ENCODE measurements at places on chromosomes 5 and 9.

DNA sequence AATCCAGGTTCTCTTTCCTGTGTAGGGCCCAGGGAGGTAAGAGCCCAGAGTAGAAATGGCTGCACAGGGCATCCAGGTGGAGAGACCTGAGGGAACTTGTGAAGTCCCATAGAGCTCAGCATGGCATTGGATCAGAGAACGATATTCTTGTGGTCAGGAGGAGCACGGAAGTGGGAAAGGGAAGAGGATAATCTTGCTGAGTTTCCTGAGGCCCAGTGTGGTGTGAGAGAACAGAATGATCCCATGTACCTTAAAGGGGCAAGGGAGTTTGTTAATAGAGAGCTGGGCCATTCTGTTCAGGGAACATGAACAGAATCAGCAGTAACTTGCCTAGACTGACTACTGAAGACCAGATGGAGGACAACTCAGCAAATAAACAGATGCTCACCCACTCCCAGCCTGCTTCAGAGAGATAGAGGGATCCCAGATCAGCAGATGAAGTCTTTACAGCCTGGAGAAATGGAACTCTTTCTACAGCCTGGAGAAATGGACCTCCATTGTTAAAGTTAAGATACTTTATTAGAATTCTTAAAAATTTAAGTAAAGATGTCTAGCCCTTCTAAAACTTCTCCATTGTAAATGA is 119.7 kb upstream of the ELL2 start:
- no peak for DNase-seq

- DNase-seq, result no peak
Observed at GRCh38 chr5:158419186-158419585, 560.2 kb upstream of the CLINT1 start.

- DNase-seq, result no peak
Observed at GRCh38 chr9:124263800-124264426, 6.2 kb downstream of the NEK6 start.

- no peak for DNase-seq
Observed at GRCh38 chr9:120351106-120351505, 228.9 kb downstream of the CDK5RAP2 start.

DNA sequence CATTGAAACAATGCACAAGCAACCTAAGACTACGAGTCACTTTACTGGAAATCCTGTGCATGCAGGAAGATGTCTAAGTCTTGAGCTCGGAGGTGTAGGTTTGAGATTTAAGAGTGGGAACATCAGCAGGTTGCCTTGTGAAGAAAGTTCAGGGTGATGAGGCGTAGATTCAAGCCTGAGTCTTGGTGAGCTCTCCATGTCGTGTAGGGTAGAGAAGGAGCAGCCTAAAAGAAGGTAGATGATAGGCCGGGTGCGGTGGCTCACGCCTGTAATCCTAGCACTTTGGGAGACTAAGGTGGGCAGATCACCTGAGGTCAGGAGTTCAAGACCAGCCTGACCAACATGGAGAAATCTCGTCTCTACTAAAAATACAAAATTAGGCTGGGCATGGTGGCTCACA is 30.2 kb upstream of the ANKRD18A start:
- no peak for DNase-seq

DNA sequence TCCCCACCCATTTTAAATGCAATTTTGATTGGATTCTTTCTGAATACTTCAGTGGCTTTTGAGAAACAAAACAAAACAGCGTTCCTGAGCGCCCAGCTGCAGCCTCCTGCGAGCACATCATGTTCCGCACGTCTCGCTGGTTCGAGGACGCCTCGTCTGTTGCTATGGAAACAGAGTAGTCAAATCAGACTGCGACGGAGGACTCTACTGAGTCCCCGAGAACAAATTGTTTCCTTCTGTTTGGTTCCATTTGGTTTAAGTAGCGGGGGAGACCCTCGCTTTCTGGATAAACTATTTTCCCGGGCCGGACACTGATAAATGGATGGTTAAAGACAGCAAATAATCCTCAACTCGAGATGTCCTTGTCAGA is 69.0 kb downstream of the SLC28A3 start:
- no peak for DNase-seq

DNA sequence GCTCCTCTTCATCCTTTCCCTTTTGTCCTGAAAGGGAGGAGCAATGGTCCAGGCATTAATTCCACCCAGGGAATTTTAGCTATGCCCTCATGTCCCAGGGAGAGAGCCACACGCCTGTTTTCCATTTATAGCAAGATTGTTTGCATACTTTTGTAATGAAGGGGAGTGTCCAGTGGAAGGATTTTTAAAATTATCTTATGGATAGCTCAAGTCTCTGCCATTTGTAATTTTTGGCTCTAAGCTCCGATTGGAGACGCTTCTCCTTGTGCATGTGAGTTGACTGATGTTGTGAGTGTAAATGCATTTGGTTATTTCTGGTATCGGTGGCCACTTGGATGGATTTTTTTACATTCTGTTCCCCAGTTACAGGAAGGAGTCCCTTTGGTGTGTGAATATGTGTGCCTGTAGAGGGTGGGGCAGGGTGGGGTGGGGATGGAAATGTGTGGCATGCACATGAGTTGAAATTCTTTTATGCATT is 7.2 kb upstream of the RPL26L1 start:
- DNase-seq, result no peak

GRCh38 chr9:35056571-35057270 is 15.7 kb downstream of the VCP start:
- DNase-seq, result no peak

DNA sequence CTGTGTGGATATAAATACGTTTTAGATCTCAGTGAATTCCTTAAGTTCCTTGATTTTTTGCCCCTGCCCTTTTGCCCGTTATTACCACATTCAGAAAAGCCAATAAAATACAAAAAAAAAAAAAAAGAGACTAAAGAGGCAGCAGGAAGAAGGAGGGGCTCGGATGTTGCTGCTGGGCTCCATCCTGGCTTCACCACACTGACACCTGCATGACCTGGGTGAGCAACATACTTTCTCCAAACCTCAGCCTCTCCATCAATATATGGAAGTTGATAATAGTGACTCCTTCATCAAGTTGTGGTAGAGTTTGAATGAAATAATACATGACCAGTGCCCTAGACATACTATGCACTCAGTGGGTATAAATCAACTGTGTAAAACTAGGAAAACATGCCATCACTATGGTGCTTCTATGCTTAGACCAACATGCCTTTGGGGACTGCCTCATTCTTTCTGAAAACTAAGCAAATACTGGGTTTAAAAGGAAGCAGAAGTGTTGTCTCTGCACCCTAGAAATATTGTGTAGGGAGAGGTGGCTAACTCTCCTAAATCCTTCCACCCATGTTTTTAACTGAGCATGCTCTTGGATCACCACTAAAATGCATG is 243.0 kb downstream of the PIK3R1 start:
- DNase-seq, result no peak

GRCh38 chr9:36968574-36969215 is 65.4 kb downstream of the PAX5 start:
- no peak for DNase-seq

DNA sequence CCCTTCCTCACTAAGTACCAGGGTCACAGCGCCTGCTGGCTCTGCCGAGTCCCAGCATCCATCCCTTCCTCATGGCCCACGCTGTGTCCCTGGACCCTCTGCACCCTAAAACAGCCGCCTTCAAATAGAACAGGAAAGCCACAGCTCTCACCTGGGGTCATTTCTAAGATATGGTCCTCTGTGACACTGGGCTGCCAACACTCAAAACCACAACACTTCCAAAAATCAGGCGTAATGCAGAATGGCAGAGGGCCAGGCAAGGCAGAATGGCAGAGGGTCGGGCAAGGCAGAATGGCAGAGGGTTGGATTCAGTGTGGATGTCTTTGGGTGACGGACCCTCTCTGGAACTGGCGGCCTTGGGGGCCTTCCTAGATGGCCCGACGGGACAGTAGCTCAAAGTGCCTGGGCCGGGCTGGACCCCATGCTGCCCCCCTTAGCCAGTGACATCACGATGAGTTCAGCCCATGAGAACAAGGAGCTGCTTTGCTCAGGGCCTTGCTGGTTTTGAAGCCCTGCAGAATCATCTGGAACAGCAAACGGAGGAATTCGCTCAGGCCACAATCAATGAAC is 35.3 kb downstream of the ZDHHC11B start:
- DNase-seq, result no peak
